ENCODE measurements at places on chromosomes 4 and X.
A peak's percentile ranks its signal among the peaks of the same experiment; 100 is the strongest.

DNA sequence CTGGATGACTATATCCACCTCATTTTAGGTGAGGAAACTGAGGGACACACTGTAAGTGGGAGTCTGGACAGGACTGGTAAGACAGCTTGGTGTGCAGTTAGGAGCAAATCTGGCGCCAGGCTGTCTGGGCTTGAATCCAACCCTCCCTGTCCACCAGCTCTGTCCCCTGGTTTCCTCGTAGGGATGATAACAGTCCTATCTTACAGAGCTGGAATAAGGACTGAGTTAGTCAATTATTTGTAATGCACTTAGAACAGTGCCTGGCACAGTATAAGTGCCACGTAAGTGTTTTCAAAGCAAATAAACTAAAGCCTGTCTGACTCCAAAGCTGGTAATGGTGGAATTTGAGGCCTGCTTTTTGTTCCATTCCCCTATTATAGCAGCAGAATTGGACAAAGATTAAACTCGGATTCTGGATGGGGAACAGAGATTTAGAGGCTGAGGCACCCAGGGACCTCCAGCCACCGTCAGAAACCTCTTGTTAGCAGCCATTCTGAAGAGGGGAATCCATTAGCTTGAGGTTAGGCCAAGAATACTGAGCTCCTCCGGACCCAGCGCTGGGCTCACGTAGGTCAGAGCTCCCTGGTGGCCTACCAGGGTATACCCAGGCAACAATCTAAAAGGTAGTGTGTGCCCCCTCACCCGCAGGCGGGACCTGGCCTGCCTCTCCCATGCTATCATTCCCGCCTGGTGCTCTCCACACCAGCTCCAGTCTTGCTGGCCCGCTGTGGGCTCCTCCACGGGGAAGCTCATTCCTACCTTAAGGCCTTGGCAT lies 102.1 kb downstream of the UCHL1 start:
- no peaks in the 10 kb centered on the region for H3K4me1 ChIP-seq
- no peak overlapping the region for H3K27ac ChIP-seq
- H3K27me3 ChIP-seq = peaks cover 44% of the 10 kb centered on the region
- no peaks in the 10 kb centered on the region for H3K36me3 ChIP-seq
- no peak overlapping the region for H3K4me3 ChIP-seq

- no peak overlapping the region for H3K4me3 ChIP-seq
- H3K36me3 ChIP-seq = no peaks in the 10 kb centered on the region
- no peak overlapping the region for H3K27ac ChIP-seq
- no peak for DNase-seq
- no peaks in the 10 kb centered on the region for H3K4me1 ChIP-seq
Measured at GRCh38 chr4:2301806-2302205, 39.9 kb upstream of the MXD4 start.

DNA sequence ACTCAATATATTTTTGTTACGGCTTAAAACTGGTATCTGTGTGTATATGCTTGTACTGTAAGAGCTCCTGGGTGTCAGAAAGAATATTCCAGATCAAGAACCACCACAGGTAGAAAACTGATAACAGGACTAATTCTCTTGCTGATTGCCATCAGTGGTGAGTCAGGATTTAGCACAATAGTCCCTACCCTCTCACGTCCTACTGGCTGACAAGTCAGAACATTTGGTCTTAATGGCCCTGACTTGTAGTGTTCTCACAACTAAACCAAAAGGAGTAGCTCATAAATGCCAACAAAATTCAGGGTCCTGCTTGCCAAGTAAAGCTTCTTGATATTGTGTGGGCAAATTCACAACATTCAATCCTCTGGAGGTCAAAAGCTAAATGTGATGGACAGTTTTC lies 105.2 kb upstream of the MAB21L2 start:
- no peak overlapping the region for H3K27ac ChIP-seq
- peaks cover 10% of the 10 kb centered on the region for H3K4me1 ChIP-seq
- no peak for DNase-seq
- no peaks in the 10 kb centered on the region for H3K27me3 ChIP-seq
- H3K4me3 ChIP-seq = no peak overlapping the region
- peaks cover 31% of the 10 kb centered on the region for H3K36me3 ChIP-seq

GRCh38 chr4:80139671-80140070 lies 57.6 kb upstream of the PRDM8 start:
- H3K27ac ChIP-seq = no peak overlapping the region
- DNase-seq = no peak
- H3K36me3 ChIP-seq = peaks cover 10% of the 10 kb centered on the region

- H3K36me3 ChIP-seq = no peaks in the 10 kb centered on the region
- H3K27me3 ChIP-seq = no peaks in the 10 kb centered on the region
- peak overlapping the region; percentile 35 for H3K4me3 ChIP-seq
- peaks cover 44% of the 10 kb centered on the region for H3K4me1 ChIP-seq
- peak overlapping the region; percentile 52 for H3K27ac ChIP-seq
- DNase-seq = no peak
Measured at GRCh38 chr4:122617597-122618593, 3.0 kb downstream of the IL21 start.

DNA sequence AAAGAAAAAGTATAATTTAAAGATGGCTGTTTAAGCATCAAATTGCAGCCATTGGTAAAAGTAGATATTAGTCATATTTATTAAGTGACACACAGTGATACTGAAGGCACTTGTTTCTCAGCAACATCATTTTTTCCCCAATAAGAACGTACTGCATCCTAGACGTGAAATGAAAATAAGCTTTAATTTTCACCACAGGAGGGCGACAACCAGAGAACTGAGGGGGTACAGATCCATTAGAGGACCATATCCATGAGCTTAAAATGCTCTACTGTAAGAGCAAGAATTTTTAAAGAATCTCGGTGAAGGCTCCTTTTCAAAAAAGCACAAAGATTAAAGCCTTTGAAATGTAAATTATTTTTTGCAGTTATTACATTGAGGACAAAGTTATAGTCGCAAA lies 33.4 kb downstream of the FRG1 start:
- H3K27ac ChIP-seq = no peak overlapping the region
- H3K27me3 ChIP-seq = peaks cover 4% of the 10 kb centered on the region
- no peak overlapping the region for H3K4me3 ChIP-seq
- H3K36me3 ChIP-seq = no peaks in the 10 kb centered on the region

DNA sequence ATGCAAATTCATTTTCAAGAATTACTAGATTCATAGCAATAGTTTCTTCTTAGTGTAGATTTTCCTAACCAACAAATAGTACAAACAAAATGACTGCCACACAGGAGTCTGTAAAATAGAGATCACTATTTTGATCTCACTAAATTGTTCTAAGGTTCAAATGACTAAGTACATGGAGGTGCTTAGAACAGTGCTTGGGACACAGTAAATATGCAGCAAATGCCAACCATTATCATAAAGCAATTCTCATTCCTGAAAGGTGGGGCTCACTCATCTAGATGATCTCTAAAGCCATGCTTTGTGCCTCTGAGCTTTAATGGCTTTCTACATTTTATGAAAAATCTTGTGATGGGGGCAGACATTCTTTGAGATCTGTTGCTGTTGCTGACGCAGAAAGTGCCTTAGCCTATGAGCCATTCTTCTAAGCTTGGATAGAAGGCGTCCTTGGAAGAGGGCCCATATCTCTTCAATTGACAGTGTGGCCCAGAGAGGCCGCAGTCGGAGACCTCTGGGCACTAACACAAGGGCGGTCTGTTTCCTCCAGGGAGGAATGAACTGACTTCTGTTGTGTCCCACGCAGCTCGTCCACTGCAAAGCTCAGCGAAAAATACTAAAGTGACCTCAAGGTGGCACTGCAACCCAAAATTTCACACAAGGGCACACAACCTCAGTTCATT lies 23.5 kb downstream of the TLR10 start:
- peaks cover 16% of the 10 kb centered on the region for H3K4me1 ChIP-seq
- no peak overlapping the region for H3K4me3 ChIP-seq
- DNase-seq = peak; percentile 32
- H3K27ac ChIP-seq = no peak overlapping the region
- H3K27me3 ChIP-seq = peaks cover 5% of the 10 kb centered on the region
- H3K36me3 ChIP-seq = no peaks in the 10 kb centered on the region

- no peak overlapping the region for H3K4me3 ChIP-seq
- H3K27ac ChIP-seq = no peak overlapping the region
Measured at GRCh38 chr4:13570916-13571315, 26.6 kb upstream of the NKX3-2 start.

- H3K4me3 ChIP-seq = no peak overlapping the region
- DNase-seq = no peak
- H3K4me1 ChIP-seq = no peaks in the 10 kb centered on the region
- H3K27ac ChIP-seq = no peak overlapping the region
- no peaks in the 10 kb centered on the region for H3K36me3 ChIP-seq
Measured at GRCh38 chr4:57443787-57444186, 333.6 kb upstream of the IGFBP7 start.

GRCh38 chrX:48590203-48591103 lies 6.8 kb upstream of the WDR13 start:
- no peaks in the 10 kb centered on the region for H3K4me1 ChIP-seq
- no peak for DNase-seq
- H3K36me3 ChIP-seq = no peaks in the 10 kb centered on the region
- H3K27ac ChIP-seq = no peak overlapping the region
- H3K4me3 ChIP-seq = no peak overlapping the region
- no peaks in the 10 kb centered on the region for H3K27me3 ChIP-seq

DNA sequence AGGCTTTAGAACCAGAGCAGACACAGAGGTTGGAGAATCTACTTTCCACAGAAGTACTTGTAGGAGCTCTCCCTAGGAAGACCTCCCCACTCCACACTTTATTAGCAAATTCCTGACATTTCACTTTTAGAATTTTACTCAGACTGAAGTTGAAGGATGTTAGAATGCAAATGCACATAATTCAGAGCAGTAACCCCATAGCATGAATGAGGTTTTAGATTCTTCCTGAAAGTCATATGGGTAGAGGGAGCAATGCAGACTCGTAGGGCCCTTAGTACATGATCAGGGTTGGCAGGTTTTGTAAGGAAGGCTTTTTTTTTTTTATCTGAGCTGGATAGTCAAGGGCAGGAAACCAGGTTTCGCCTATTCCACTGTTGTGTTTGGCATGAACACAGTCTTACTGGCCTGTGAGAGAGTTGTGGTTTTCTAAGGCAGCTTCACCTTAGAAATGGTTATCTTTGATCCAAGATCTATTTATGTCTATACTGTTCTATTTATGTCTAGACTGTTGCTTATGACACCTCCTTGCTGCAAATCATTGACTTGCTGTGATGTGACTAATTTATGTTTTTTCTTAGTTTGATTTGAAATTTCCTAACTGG lies 48.9 kb downstream of the SPATA18 start:
- no peaks in the 10 kb centered on the region for H3K4me1 ChIP-seq
- no peaks in the 10 kb centered on the region for H3K27me3 ChIP-seq
- H3K36me3 ChIP-seq = no peaks in the 10 kb centered on the region

DNA sequence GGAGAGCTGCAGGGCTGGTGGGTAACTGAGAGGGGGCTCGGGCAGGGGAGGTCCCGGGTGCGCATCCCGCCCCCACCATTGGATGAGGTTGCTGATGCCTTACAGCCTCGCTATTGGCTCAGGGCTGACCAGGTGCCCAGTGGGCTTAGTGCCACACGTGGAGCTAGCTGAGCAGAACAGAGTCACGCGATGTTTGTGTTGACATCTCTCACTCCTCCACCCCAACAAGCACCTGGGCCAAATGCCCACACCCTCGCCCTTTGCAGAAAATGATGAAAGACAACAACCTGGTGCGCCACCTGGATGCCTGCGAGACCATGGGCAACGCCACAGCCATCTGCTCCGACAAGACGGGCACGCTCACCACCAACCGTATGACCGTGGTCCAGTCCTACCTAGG lies 31.8 kb downstream of the ATP2B3 start:
- H3K27ac ChIP-seq = no peak overlapping the region
- no peaks in the 10 kb centered on the region for H3K27me3 ChIP-seq
- DNase-seq = no peak
- H3K4me1 ChIP-seq = no peaks in the 10 kb centered on the region
- H3K36me3 ChIP-seq = no peaks in the 10 kb centered on the region

GRCh38 chrX:137040113-137040794 lies 6.5 kb upstream of the GPR101 start:
- no peak for DNase-seq
- H3K36me3 ChIP-seq = no peaks in the 10 kb centered on the region
- H3K27ac ChIP-seq = no peak overlapping the region
- H3K4me3 ChIP-seq = no peak overlapping the region
- peaks cover 39% of the 10 kb centered on the region for H3K27me3 ChIP-seq

- H3K27ac ChIP-seq = no peak overlapping the region
- DNase-seq = no peak
- H3K27me3 ChIP-seq = no peaks in the 10 kb centered on the region
- no peaks in the 10 kb centered on the region for H3K36me3 ChIP-seq
- H3K4me3 ChIP-seq = no peak overlapping the region
Measured at GRCh38 chr4:23946299-23946698, 56.5 kb upstream of the PPARGC1A start.

- peaks cover 7% of the 10 kb centered on the region for H3K27me3 ChIP-seq
- no peak for DNase-seq
- H3K4me3 ChIP-seq = no peak overlapping the region
- H3K36me3 ChIP-seq = no peaks in the 10 kb centered on the region
- no peak overlapping the region for H3K27ac ChIP-seq
Measured at GRCh38 chr4:118968005-118968404, 79.4 kb downstream of the SYNPO2 start.

- no peak overlapping the region for H3K4me3 ChIP-seq
- H3K27ac ChIP-seq = no peak overlapping the region
- no peaks in the 10 kb centered on the region for H3K36me3 ChIP-seq
- H3K4me1 ChIP-seq = no peaks in the 10 kb centered on the region
- DNase-seq = no peak
- H3K27me3 ChIP-seq = no peaks in the 10 kb centered on the region
Measured at GRCh38 chrX:122135070-122135469, 1049.0 kb upstream of the GRIA3 start.

DNA sequence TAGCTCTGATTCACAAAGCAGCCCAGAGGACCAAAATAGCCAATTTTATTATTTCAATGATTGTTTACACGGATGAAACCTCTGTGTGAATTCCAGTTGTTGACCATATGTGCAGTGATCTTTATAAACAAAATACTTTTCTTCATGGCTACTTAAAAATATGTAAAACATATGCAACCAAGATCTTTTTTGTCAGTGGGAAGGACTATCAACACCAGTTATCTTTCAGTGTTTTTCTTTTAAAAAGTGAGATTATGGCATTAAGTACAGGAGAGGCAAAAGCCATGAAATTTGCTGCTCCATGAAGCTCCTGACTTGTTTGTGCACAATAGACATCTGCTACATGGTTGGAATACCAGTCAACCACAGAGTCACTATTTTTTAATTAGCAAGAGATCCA lies 184.4 kb downstream of the DKK2 start:
- H3K27me3 ChIP-seq = no peaks in the 10 kb centered on the region
- no peak for DNase-seq
- no peaks in the 10 kb centered on the region for H3K36me3 ChIP-seq
- H3K4me3 ChIP-seq = no peak overlapping the region
- no peak overlapping the region for H3K27ac ChIP-seq

- peaks cover 13% of the 10 kb centered on the region for H3K36me3 ChIP-seq
- peak overlapping the region; percentile 5 for H3K4me3 ChIP-seq
- H3K27ac ChIP-seq = peak overlapping the region; percentile 4
- H3K27me3 ChIP-seq = peaks cover 73% of the 10 kb centered on the region
- DNase-seq = no peak
Measured at GRCh38 chr4:13542577-13543031, 1.7 kb downstream of the NKX3-2 start.

- DNase-seq = no peak
- peaks cover 62% of the 10 kb centered on the region for H3K4me1 ChIP-seq
- peaks cover 9% of the 10 kb centered on the region for H3K36me3 ChIP-seq
- H3K27ac ChIP-seq = no peak overlapping the region
Measured at GRCh38 chr4:48343035-48343434, 1.7 kb downstream of the SLAIN2 start.

Measured in activated T-helper 2 cell treated with anti-CD3 and anti-CD28 coated beads, Interferon-gamma antibody, Interleukin-2, Interleukin-4, amounts not matched to agents 10 μg/mL and 5 μg/mL and 100 μg/mL, durations not matched to agents 14 hours and 24 hours and 36 hours (primary cell).